ENCODE measurements at places on chromosomes 6 and 20.

GRCh38 chr6:41798901-41799558 lies 11.5 kb downstream of the TOMM6 start:
- DNase-seq, result no peak

DNA sequence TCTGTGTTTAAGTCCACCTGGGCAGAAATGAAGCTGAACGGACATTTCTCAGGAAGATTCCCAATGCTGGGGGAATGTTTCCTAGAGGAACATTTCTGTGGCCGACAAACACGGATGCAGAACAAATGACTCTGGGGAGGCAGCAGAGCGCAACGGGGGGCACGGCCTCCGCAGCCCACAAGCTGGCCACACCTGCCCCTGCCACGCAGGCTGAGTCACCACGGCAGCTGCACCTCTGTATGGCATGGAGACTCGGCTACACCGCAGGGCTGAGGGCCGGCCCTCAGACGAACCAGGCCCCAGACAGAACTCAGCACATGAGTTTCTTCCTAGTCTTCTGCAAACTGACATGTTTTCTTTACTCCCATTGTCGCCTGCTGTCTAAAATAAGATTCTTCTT lies 10.0 kb upstream of the PRR18 start:
- DNase-seq, result no peak

DNA sequence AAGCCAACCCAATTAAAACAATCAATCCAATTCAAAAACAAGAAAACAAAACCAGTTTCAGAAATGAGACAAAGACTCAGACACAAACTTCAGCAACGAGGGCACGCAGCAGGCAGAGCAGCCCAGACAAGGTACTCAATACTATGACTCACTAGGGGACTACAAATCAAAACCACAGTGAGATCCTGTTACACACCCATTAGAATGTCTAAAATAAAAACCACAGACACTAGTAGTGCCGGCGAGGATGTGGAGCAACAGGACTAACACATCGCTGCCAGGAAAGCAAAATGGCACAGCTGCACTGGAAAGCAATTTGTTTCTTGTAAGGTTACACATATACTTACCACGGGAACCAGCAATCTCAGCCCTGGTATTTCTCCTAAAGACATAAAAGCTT lies 28.4 kb upstream of the MAS1L start:
- DNase-seq, result peak; percentile 85

- no peak for DNase-seq
These were observed 101.6 kb downstream of the TAF4 start for GRCh38 chr20:61963885-61964674.

GRCh38 chr6:42436825-42437224 lies 14.9 kb downstream of the TRERF1 start:
- no peak for DNase-seq

DNA sequence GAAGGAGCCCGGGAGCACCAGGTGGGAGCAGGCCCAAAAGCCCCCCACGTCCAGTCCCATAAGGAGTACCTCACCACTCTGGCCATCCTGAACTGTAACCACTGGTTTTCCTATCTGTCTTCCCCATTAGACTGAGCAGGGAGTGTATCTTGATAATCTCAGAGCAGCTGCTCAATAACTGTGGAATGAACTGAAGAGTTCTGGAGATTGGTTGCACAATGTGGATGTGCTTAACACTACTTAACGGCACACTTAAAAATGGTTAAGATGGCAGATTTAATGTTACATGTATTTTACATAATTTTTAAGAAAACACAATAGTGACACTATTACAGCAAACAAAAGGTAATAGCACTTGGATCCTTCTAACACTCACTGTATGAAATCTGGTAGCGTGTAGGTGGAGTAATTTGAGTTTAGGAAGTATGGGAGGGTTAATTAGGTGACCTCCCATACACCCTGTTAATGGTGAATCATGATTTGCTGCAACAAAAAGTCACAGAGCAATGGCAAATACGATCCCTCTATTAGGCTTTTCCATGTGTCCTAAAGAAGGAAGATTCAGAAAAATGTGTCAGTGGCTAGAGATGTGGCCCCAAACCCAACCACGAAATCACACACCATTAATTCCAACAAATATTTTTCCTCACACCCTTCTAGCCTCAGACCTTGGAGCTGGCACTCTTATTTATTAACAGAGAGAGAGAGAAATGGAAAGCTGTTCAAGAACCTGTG lies 18.4 kb downstream of the TRAM2 start:
- DNase-seq, result no peak

- DNase-seq, result no peak
These were observed 47.4 kb downstream of the GPR63 start for GRCh38 chr6:96789871-96790270.

Measured in Kasumi-1 (cell line).